ENCODE measurements at places on chromosomes 13 and 19.
A peak's percentile ranks its signal among the peaks of the same experiment; 100 is the strongest.

- no peak for DNase-seq
Measured at GRCh38 chr19:51121257-51121656, 3.4 kb upstream of the SIGLEC9 start.

- DNase-seq = no peak
Measured at GRCh38 chr19:30848636-30849425, 476.6 kb downstream of the ZNF536 start.

GRCh38 chr19:5563935-5564612, 3.7 kb downstream of the TINCR start:
- DNase-seq = no peak

GRCh38 chr19:5926641-5927440, 12.8 kb downstream of the CAPS start:
- no peak for DNase-seq

DNA sequence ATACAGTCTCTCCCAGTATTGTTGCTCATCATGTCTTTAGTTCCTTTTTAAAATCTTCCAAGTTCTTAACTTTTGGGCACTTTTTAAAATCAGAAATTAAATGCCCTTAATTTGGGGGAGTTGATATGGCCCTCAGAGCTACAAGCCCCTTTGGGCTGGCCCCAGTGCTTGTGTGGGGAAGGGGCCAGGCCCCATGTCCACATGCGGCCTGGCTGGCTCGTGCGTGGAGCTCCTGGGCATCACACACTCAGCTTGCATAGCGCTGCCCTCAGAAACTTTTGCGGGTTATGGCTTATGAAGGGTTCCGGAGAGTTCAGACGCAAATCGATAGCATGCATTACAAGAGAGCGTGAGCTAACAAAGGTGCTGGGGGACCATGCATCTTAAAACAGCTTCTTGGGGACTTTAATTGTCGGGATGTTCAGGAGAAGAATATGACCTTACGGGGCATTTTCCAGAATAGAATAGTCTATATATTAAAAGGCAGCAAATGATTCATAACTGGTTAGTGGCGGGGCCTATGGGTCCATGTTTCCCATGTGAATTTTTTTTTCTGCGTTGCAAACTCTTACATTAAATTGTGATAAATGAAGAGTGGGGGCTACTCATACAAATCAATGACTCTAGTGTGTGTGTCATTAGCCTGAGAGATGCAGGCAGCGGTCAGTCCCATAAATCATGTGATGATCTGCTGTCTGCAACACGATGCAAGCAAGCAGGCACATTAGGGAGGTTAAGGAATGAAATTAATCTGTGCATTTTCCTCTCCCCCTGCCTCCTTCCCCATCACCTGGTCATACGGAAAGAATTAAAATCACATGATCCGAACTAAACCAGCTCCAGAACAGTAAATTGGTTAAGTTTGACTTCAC, 185.8 kb upstream of the TSHZ3 start:
- DNase-seq = no peak

- DNase-seq = peak; percentile 57
Measured at GRCh38 chr19:45591004-45591637, 6.5 kb upstream of the OPA3 start.

DNA sequence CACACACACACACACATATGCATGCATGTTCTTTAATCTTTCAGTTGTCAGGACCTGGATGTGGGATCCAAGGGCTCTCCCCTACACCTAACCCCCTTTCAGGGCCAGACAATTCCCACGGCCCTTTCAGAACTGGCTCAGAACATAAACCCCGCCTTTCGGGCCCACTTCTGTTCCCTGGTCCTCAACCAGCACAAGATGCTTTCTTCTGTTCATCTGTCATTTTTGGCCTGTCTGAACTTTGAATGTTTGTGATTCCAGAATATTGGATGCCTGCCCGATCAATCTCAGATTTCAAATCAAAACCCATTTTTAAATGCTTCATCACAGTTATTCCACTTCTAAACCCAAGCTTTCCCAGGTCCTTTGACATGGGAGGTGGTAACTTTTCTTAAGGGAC, 167.3 kb downstream of the USP12 start:
- no peak for DNase-seq
